Hepatocyte (in vitro differentiated cells): ENCODE measurements at places on chromosomes 6 and 20.

DNA sequence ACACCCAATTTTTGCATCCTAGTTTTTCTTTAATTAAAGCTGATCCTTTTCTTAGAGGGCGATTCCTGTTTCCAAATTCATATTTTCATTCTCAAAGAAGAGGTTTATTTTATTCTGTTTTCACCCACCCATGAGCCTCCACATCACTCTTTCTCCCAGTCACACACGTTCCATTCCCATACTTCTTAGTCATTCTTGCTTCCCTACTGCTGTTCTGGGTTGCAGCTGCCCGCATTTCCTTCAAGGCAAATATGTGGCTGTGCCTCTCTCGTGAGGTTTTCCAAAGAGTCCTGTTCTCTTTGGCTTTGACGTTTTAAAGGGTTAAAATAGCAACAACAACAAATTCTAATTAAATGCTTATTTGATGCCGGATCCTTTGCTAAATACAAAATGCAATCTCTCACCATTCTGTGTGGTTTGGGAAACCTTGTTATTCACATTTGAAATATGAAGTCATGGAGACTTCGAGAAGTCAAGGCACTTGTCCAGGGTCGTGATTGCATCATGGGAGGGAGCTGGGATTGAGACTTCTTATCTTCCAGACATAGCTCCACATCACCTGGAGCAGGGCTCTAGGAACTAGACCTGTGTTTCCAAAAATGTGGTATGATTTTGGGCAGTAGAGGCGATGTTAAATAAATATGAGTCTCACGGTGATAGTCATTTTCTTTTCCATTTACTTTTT is 126.6 kb downstream of the DOK5 start:
- no peak for DNase-seq

- DNase-seq = no peak
Observed at GRCh38 chr20:10558635-10559187, 115.1 kb downstream of the JAG1 start.

- DNase-seq = no peak
Observed at GRCh38 chr20:37366743-37367142, 20.8 kb downstream of the SRC start.

DNA sequence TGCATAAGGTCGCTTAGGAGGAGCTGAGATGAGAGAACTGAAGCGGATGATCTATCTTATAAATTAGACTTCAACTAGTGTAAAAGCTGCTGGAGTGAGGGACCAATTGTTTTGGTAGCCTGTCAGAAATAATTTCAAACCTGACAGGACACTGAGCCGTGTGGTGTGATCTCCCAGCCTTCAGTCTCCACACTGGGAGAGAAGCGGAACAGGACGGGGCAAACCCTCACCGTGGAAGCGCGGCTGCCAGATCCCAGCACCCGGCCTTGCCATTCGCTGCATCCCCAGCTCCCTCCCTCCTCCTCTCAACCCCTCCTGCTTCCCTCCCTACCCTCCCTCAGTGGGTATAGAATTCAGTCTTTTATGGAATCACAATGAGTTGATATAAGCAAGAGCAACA is 900.1 kb upstream of the SLC35B3 start:
- DNase-seq = no peak

DNA sequence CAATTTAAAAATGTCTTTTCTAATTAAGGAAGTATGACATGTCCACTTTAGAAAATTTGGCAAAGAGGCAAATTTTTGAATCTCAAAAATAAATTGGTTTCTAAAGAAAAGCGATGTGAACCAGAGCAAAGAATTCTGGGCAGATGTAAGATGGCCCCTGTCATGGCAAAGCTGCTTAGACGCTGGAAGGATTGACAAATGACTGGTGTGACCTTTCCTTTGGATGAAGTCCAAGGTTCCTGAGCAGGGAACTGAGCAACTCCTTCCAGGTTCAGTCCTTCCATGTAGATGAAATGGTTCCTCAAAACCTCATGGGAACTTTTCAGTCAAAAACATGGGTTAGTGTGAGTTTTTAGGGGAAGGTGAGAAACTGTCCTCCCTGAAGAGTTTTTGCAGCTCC is 25.1 kb downstream of the BRPF3 start:
- DNase-seq = no peak

DNA sequence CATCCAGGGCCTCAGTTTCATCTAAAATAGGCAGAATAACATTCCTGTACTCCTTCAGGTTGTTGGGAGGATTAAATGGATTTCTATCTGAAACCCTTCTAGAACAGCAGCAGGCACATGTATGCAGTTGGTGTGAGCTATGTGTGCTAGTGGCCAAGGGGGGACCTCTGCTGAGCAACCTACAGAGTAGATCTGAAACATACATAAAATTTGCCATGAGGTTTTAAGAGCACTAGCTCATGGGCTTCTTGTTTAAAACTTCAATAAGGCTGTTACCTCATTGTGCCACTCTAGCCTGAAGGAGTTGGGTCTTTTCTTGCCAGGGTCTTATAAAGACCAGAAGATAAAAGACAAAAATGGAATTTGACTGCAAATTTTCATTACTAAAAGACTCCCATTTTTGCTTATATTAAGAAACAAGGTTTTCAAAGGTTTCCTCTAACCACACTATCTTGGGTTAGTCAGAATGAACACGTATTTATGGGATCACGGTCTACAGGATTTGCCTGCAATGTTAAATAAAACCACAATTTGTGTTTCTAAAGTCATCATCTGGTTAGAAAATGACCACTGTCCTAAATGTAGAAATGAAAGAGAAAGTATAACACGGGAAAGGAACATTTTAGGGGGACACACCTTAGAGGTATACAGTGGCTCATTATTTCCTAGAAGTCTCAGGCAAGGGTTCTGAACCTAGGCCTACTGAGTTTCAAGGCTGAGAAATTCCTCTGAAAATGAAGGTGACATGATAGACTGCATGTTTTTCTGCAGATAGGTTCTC is 144.9 kb upstream of the OLIG3 start:
- no peak for DNase-seq

- DNase-seq = no peak
Observed at GRCh38 chr20:19820555-19821211, 62.6 kb downstream of the RIN2 start.

DNA sequence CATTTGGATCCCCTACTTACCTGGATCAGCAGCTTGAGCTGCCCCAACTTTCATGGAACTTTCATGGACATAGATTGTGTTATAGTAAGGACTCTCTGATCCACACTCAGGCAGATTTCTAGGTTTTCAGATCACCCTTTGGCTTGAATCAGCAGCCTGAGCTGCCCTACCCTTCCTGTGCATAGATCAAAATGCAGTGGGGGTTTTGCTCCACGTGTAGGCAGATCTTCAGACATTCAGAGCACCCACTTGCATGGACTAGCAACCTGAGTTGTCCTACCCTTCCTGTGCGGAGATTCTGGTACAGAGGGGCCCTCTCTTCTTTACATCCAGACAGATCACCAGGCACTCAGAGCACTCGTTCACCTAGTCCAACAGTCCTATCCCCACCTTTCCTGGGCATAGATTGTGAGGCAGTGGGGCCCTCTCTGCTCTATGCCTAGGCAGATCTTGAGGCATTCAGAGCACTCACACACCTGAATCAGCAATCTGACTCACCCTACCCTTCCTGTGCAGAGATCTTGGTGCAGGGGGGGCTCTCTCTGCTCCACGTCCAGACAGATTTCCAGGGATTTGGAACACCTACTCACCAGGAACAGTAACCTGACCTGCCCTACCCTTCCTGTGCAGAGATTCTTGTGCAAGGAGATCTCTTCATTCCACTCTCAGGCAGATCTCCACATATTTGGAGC is 705.2 kb upstream of the NRSN1 start:
- DNase-seq = no peak

GRCh38 chr20:49460916-49461315 is 21.6 kb downstream of the KCNB1 start:
- DNase-seq = no peak

DNA sequence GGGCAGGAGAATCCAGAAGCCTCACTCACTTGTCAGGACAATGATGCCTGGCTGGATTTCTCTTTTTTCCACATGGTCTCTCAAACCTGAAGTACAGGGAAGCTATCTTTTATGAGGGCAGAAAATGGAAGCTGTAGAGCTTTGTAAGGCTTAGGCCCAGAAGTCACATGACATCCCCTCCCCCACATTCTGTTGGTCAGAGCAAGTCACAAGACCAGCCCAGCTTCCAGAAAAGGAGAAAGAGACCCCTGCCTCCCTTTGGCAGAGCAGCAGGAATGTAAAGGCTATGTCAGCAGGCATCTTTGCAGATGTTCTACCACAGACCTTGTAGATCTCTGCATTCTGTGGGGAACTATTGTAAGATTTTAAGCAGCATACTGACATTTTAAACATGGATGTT is 245.5 kb downstream of the SLC35F1 start:
- no peak for DNase-seq

- no peak for DNase-seq
Observed at GRCh38 chr6:117549611-117550010, 52.7 kb downstream of the GOPC start.

DNA sequence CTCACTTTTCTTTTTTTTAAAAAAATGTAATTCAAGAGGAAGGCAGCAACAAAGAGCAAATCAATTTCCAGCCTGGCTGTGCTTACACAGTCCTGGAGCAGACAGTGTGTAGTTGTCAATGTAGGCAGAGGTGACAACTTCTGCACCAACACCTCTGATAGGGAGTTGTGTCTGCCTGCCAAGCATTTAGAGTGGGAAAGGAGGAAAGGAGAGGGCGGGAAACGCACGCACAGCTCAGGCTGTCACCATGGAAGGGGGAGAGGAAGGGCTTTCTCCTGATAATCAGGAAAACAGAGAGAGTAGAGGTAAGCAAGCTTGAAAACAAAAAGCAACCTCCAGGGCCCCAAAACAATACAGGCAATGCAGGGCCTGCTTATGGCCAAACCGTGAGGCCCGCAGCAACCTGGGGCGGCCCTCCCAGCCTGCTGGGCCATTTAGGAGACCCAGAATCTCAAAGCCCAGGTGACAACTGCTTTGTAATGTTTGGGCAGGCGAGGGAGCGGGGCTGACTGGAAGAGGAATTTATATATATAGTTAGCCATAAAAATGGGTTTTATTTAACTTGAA is 41.5 kb upstream of the GFOD1 start:
- no peak for DNase-seq

- DNase-seq = peak; percentile 26
Observed at GRCh38 chr20:40754339-40754943, 65.4 kb upstream of the MAFB start.

DNA sequence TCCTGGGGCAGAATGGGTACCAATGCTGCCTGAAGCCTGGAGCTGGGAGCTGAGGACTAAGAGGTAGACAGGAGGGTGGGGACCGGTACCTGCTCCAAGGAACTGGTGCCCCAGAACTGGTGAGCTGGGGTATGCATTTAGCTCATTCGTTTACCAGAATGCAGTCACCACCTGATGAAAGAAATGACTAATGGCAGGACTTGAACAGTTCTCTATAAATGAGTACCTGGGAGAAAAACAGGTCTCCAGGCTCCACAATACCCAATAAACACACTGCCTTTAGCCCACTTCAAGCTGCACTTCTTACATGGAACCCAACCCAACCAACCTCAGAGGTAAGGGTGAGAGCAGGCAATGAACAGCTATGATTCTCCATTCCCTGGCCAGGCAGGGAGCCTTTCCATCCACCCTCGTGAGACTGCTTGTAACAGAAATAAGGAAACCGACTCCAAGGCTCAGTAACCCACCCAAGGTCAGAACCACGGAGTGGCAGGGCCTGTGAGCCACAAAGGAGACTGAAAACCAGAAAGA is 15.4 kb downstream of the FKBP1A start:
- no peak for DNase-seq

DNA sequence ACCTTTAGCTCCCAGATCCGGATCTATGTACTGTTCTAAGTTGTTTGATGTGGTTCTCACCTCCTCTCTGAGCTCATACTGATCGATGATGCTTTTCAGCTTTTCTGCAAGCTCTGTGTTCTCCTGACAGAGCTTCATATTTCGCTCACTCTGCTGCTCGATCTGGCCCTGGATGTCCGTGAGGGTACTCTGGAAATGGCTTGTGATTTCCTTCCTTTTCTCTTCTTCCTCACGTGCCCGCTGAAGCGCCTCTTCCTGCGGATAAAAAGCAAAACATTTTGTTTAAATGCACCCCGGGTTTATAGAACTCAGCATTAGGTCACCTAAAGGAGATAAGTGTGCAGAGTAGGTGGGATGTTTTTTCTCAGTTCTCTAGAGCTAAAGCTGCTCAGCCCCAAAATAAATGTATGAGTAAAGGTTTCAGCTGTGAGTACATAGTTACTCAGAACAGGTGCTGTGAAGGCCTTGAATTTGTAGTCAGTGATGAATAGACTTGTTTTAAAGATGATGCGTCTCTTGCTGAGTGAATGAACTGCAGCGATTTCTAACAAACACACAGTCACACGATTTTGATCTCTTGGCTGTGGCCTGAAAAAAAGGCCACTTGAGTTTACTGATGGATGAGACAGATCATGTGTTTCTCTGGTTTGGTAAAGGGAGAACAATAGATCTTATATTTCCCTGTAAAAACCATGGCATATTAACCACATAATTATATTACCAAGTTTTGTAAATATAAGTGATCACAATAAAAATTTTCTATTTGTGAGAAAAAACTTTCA is 29.1 kb downstream of the TXLNB start:
- DNase-seq = no peak

DNA sequence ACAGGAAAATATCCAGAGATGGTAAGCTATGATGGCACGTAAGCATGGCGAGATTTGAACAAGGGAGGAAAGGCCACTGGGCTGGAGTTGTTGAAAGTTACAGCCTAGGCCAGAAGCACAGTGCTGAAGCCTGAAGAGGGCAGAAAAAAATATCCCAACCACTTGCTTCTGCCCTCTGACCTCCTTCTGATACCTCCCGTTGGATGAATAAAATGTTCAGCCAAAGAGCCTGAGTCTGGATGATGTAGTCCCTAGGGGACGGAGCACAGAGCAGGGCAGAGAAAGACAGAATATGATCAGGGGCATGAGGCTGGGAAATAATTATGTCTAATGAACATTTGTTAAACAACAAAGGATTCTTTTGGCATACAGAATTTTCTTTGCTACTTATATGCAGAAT is 19.7 kb downstream of the KLHL31 start:
- no peak for DNase-seq

DNA sequence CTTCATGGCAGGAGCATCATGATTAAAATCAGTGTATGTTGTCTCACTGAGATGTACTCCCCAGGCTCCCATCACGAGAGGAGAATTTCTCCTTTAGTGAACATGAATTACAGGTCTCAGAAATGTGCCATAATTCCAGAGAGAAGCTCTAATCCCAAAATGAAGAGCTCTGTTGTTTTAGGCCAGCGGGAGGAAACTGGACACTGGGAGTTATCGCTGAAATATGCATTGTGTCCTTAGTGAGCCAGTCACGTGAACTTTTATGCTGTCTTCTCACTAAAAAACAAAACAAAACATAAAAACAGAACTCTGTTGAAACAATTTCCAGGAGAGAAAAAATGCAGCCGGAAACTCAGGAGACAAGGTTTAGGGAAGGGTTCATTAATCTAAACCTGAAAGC is 315.7 kb upstream of the NT5E start:
- DNase-seq = no peak

- no peak for DNase-seq
Observed at GRCh38 chr20:11296221-11296620, 621.5 kb upstream of the BTBD3 start.

GRCh38 chr6:39657355-39658135 is 67.7 kb downstream of the KIF6 start:
- no peak for DNase-seq

GRCh38 chr20:36720510-36720909 is 25.4 kb downstream of the NDRG3 start:
- no peak for DNase-seq
